NCI-H82 (cell line): ENCODE measurements at places on chromosomes 5 and 9.
A peak's percentile ranks its signal among the peaks of the same experiment; 100 is the strongest.

GRCh38 chr5:112338681-112339337, 80.3 kb downstream of the EPB41L4A start:
- no peak for DNase-seq

GRCh38 chr5:168328814-168329213, 37.4 kb downstream of the WWC1 start:
- DNase-seq: no peak

DNA sequence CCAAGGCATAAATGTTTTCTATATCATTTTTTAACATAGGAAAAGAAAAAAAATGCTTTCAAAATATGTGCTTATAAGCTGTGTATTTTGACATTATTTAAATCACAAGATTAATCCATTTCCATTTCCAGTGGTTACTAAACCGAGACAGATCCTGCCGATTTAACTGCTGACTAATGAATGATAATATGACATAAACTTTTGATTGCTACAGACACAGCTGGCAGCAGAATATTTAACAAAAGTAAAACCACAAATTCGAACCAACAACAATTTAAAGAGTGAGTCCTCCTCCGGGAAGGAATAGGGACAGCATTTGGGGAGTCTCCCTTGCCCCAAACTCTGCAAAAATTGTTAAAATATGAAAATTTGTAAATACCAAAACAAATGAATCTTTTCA, 401.3 kb upstream of the DAB2 start:
- DNase-seq: no peak

- no peak for DNase-seq
These were observed 362.1 kb upstream of the RFX3 start for GRCh38 chr9:3887786-3888496.

DNA sequence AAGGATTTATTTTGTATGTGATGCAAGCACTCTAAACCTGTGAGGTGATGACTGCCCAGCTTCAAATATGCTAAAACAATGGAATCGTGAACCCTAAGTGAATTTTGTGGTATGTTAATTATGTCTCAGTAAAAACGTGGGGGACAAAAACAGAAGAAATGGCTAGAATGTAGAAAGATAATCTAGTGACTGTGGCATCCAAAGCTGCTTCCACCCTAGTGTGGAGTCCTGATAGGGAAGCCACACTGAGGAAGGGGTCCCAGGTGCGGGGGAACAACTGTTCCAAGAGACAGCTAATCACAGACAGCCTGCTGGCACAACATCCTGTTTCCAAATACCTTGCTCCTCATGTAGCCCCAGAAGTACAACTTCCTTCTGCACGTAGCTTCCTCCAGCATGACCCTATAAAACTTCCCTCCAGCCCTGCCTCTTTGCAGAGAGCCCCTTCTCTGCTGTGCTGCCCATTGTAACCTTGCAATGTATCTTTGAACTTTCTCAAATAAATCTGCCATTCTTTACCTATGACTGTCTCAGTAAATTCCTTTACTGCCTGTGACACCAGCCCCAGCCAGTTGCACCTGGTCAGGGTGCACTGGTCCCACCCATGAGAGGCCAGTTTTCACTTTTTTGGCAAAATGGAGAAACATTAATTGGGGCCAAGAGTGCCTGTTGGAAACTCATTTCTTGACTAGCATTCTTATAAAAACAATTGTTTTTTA, 4.9 kb downstream of the GMCL2 start:
- no peak for DNase-seq

GRCh38 chr5:56607074-56607473, 208.3 kb upstream of the MAP3K1 start:
- no peak for DNase-seq

DNA sequence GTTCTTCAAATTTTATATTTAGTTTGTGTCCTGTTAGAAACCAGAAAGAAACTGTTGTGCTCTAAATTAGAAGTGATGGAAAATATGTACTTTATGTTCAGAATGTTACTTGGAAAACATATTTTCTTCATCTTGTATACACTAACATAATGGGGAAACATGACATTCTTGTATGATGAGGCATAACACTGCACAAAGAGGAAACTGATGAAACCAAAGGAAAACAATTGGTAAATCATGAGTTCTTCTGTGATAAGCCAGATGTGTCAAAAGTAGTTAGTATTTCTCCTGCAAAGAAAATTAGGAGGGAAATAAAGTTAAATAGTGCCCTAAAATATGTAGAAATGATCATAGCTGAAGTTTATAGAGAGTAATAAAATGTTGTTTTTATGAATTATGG, 111.1 kb upstream of the FBN2 start:
- DNase-seq: no peak

DNA sequence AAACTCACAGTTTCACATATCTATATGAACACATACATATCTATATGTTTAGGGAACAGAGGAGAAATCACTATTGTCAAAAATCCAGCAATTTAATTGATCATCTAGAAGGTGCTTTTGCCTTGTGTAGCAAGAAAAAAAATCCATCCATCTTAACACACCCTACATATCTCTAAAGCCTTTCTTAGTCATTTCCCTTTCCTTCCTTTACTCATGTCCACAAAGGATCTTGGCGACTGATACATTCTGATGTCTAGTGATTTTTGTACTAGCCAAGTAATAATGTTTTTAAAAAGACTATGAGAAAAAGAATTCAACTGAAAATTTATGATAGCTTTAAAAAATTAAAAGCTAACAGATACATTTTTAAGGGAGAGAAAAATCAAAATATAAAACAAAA, 22.5 kb downstream of the ZDHHC21 start:
- DNase-seq: no peak

- DNase-seq: peak; percentile 55
These were observed 459.5 kb upstream of the PTGER4 start for GRCh38 chr5:40220260-40220659.

DNA sequence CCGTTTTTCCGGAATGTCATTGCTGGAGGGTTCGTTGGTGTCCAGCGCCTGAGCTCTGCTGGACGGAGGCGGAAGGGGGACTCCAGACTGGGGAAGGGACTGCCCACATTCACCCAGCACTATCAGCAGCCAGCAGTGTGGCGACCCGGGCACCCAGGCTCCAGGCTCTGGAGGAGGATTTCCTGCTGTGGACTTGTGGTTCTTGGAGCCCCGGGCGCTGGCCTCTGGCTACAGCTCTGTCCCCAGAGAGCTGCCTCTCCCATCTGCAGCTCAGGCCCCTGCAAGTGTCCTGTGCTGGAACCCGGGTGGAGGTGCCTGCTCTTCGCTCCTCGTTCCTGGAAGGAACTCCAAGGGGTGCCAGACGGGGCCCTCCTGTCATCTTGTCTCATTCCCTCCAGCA, 152.6 kb downstream of the RGS3 start:
- DNase-seq: no peak

- DNase-seq: no peak
These were observed 8.6 kb upstream of the MUSK start for GRCh38 chr9:110659891-110660541.

DNA sequence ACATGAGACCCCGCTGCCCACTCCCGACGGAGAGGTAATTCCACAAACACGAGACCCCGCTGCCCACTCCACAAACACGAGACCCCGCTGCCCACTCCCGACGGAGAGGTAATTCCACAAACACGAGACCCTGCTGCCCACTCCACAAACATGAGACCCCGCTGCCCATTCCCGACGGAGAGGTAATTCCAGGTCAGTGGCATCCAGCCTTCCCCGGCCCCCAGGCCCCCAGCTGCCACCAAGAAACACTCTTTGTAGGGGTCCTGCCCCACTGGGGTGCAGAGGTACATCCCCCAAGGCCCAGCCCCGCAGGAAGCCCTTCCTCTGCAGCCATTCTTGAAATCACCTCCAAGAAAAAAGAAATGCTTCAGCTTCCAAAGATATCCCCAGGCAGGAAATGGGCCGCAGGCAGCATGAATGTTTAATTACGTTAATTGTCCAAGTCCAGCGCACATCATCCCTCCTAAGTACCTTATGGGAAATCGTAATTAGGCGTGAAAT, 115.9 kb downstream of the ADAMTS2 start:
- DNase-seq: peak; percentile 56

GRCh38 chr5:173331287-173331686, 3.1 kb upstream of the STC2 start:
- DNase-seq: no peak

- DNase-seq: no peak
These were observed 40.3 kb upstream of the SLC12A7 start for GRCh38 chr5:1152156-1152555.

GRCh38 chr9:23278561-23278960, 547.5 kb downstream of the ELAVL2 start:
- DNase-seq: no peak
